Activated CD4-positive, alpha-beta T cell treated with anti-CD3 and anti-CD28 coated beads, Interleukin-2, amount 50 U/mL, for 1 hour (primary cell): ENCODE measurements at places on chromosomes 13 and 19.

- no peak for DNase-seq
These were observed 250 bp downstream of the SPRY2 start for GRCh38 chr13:80340651-80341100.

GRCh38 chr19:35271546-35271945 is 2.8 kb downstream of the USF2 start:
- no peak for DNase-seq

DNA sequence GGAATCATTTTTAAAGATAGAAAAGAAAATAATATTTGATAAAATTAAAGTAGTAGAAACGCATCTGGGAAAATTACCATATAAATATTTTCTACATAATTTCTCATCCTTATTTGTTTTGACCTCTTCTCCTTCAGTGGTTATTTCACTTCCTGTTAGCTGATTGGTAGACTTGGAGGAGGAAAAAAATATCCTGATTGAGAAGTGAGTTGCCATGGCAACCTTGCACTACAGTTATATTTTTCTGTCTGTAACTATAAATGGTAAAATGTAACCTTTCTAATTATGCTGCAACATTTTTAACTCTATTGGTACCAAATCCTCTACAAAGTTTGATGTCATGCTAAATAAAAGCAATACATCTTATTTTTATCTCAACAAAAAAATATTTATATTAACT is 45.2 kb downstream of the SCEL start:
- no peak for DNase-seq

DNA sequence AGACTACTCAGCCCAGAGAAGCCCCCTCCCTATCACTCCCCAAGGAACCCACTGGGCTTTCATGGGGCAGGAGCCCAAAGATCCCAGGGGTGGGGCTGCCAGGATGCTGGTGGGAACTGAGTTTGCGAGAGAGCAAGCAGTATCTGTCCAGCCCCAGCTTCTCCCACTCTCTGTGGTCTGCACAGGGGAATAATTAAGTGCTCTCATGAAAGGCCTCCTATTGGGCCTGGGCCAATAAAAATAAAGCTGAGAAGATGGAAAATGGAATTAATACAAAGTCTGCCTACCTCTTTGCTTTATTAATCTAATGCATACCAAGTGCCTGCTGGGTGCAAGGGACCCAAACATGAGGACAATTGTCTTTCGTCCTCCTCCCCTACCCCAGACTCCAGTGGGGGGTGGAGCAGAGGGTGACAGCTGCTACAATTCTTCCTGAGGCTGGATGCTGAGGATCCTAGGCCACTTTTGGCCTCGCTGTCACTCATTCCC is 5.4 kb downstream of the DDX39A start:
- DNase-seq, result no peak

GRCh38 chr19:50759886-50760285 is 10.4 kb upstream of the GPR32 start:
- DNase-seq, result no peak
